ENCODE measurements at places on chromosomes 7 and 10.

DNA sequence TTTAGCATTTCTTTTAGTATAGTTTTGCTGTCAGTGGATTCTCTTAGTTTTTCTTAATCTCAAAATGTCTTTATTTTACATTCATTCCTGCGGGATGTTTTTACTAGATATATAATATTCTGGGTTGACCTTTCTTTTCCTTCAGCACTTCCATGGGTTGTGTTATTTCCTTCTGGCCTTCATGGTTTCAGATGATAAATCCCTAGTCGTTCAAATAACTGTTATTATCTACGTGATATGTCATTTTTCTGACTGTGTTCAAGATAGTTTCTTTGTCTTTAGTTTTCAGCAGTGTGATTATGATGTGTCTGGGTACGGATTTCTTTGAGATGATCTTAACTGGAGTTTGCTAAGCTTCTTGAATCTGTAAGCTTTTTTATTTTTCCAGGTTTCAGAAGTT lies 75.7 kb upstream of the ELN start:
- no peak for DNase-seq

DNA sequence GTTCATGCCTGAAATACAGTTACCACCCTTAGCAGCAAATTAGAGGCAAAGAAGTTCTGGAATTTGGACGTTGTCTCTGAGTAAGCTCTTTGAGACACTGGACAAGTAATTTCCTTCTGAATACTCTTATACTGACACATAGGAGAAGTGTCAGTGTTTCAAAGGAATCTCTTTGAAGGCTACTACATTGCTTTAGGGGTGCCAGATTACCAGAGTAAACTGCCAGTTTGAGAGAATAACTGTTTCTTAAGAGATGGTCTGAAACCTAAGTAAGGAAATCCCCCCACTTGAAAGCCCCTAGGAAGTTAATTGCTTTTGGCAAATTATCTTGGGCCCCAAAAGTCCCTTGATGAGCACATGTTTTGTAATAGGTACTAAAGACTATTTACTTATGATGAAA lies 3.4 kb downstream of the FAS start:
- DNase-seq, result no peak

GRCh38 chr10:30052062-30052461 lies 7.3 kb downstream of the JCAD start:
- DNase-seq, result no peak

GRCh38 chr7:80548840-80549530 lies 37.1 kb upstream of the GNAT3 start:
- no peak for DNase-seq

- DNase-seq, result peak; percentile 37
Measured at GRCh38 chr7:140517546-140518369, 38.5 kb upstream of the MKRN1 start.

- no peak for DNase-seq
Measured at GRCh38 chr10:124624466-124624865, 119.7 kb downstream of the FAM53B start.

DNA sequence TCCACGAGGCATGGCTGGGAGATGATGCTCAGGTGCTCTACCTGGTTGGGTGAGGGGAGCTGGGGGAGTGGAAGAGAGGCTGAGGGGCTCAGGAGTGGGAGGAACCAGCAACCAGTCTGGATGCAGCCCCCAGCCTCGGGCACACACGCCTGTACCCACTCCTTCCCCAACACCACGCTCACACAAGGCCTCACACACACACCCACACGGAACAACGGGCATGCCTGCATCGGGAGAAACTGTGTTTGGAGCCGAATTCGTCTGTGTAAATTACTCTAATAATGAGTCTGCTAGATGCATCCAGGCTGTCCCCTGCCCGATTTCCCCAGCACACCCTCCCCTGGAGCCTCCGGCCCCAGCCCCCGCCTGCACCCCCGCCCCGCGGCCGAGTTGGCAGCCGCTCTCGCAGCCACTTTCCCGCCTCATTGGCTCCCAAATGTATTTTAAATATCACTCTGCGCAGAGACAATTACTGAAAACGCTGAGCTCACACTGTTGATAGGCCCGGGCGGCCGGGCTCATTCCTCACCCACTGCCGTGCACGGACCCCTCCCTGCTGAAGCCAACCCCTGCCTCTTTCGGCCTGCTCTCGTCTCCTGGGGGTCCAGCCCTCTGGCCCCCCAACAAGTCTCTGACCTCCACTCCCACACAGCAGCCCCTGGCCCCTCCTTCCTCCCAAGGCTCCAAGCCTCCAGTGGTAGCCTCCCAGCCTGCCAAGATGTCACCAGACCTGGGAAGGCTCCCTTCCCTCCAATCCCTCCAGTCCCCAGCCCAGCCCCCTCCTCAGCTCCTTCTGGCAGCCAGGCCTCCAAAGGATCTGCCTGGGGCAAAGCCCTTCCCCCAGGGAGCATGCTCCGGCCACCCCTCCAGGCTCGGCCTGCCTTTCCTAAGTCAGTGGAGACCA lies 11.1 kb downstream of the H2BK1 start:
- no peak for DNase-seq

DNA sequence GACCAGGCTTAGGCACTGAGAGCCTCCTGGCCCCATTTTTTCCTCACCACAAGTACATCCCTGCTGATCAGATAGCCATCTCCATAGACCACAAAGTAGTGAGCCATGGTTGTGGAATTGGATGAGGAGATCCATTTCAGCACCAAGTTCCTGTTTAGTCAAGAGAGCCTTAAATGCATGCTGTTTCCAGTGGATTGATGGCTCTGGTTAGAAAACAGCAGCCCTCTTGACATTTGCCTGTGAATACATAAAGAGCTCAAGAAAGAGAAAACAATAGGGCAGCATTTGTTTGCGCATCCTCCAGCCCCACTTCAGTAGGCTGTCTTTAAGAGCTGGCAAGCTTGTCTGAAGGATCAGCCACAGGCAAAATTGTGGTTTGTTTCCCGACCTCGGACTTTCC lies 251.2 kb downstream of the POU6F2 start:
- no peak for DNase-seq

- DNase-seq, result no peak
Measured at GRCh38 chr7:35701287-35701900, 6.5 kb upstream of the HERPUD2 start.

GRCh38 chr10:114308531-114309363 lies 69.7 kb downstream of the VWA2 start:
- no peak for DNase-seq

GRCh38 chr7:30047124-30047523 lies 18.9 kb downstream of the PLEKHA8 start:
- DNase-seq, result no peak

DNA sequence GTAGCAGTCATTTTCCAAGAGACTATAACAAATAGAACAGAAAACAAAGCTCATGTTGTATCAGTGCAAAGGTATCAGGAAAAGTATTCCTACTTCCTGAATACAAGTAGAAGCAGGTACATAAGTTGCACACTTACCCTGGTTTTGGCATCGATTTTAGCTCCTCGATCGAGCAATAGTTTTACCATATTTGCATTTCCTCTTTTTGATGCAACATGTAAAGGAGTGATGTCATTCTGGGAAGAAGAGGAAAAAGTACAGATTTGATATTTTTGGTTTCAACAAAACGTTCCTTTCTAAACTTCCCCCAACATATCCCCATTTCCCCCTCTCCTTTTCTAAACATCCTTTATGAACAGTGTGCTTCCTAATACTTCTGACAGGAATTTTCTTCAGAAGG lies 155.1 kb downstream of the ANK3 start:
- no peak for DNase-seq

GRCh38 chr10:5645375-5645774 lies 21.0 kb downstream of the ASB13 start:
- DNase-seq, result no peak

DNA sequence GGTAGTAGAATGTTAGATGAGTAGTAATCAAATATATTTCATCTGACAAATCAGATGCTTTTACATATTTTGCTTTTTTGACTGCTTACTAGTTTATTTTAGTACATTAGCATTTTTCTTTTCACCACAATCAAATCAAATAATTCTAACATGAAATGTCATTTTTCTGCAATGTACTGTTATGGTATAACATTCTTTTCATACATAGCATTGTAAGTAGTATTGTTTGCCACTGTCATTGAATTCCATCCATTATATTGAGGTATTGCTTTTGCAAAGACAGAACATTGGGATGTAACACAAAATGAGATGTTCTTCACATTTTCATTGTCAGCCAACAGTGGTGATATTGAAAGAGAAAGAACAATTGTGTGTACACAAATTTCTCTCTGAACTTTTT lies 107.4 kb downstream of the TRIL start:
- DNase-seq, result no peak

GRCh38 chr7:134459981-134460380 lies 1.1 kb upstream of the AKR1B1 start:
- DNase-seq, result no peak

GRCh38 chr7:91311839-91312238 lies 47.6 kb downstream of the FZD1 start:
- DNase-seq, result no peak

DNA sequence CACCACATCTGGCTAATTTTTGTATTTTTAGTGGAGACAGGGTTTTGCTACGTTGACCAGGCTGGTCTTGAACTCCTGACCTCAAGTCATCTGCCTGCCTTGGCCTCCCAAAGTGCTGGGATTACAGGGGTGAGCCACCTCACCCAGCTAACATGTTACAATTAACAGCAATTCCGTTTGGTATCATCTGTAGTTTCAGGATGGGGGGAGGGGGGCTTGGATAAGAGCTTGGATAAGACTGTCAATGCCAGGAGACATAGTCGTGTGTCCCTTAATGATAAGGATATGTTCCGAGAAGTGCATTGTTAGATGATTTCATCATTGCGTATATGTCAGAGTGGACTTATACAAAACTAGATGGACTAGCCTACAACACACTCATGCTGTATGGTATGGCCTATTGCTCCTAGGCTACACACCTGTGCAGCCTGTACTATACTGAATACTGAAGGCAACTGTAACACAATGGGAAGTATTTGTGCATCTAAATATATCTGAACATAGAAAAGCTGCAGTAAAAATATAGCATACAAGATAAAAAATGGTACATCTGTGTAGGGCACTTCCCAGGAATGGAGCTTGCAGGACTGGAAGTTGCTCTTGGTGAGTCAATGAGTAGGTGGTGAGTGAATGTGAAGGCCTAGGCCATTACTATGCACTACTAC lies 103.9 kb upstream of the TNS3 start:
- no peak for DNase-seq

GRCh38 chr7:27897001-27897400 lies 157.0 kb downstream of the TAX1BP1 start:
- DNase-seq, result no peak

- no peak for DNase-seq
Measured at GRCh38 chr10:75211007-75211691, 553 bp downstream of the VDAC2 start.

DNA sequence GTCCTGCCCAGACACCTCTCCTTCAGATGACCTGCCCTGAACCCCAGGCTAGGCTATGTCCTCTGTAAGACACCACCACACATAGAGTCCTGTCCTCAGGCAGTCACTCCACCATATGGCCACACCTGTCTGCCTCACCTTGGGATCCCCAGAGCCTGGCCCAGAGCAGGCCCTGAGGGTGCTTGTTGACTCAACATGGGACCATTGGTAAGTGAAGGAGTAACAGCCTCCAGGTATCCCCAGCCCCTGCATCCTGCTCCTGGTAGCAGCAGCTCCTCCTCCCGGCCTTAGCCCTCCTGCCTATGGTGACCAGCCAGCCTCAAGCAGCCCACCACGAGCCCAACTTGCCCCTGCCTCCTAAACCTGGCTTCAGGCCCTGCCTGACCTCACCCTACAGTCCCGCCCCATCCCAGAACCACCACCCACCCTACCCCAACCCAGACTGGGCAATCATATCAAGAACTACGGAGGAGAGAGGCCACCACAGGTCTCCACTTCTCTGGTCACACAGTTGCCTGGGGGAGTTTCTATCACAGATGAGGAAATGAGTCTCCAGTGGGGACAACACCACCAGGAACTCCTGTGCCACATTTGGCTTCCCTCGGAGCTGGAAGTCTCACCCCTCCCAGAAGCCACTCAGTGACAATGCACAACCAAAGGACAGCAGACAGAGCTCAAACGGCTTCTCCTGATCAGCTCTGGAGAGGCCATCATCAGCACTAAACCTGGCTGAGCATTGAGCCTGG lies 136.6 kb downstream of the GRID1 start:
- DNase-seq, result no peak

DNA sequence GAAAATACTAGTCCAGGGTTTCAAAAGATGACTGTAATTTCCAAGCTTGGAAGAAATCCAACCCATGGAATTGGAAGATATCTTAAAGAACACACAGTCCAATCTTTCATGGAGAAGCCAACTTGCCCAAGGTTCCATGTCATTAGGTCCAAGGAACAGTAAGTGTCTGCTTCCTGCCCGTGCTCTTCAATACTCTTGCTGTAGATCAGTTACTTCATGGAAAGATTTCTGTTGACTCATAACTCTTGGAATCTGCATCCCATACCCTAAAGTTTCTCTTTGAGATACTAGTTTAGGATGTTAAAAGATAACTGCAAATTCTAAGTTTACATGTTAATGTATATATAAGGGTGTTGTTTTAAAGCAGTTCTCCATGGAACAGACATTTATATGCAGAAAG lies 127.9 kb upstream of the SLC13A1 start:
- DNase-seq, result no peak

GRCh38 chr10:130927157-130927556 lies 384.4 kb downstream of the TCERG1L start:
- no peak for DNase-seq

- DNase-seq, result no peak
Measured at GRCh38 chr10:12768156-12769100, 233.1 kb downstream of the CCDC3 start.

- DNase-seq, result no peak
Measured at GRCh38 chr7:144416341-144416740, 12.8 kb upstream of the NOBOX start.

- DNase-seq, result no peak
Measured at GRCh38 chr10:79948976-79949722, at the start of gene SFTPD. Gene SFTPD, minus strand, starts transcription at chr10:79949105. Its CDS starts 2,446 bp downstream, at chr10:79946659.

DNA sequence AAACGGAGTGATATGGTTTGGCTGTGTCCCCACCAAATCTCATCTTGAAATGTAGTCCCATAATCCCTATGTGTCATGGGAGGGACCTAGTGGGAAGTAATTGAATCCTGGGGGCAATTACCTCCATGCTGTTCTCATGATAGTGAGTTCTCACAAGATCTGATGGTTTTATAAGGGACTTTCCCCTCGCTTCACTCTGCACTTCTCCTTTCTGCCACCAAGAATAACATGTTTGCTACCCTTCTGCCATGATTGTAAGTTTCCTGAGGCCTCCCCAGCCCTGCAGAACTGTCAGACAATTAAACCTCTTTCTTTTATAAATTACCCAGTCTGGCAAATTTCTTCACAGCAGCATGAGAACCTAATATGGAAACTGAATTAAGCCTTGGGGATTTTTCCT lies 19.1 kb downstream of the FAM3C start:
- no peak for DNase-seq
